ENCODE measurements at places on chromosomes 11 and 22.

DNA sequence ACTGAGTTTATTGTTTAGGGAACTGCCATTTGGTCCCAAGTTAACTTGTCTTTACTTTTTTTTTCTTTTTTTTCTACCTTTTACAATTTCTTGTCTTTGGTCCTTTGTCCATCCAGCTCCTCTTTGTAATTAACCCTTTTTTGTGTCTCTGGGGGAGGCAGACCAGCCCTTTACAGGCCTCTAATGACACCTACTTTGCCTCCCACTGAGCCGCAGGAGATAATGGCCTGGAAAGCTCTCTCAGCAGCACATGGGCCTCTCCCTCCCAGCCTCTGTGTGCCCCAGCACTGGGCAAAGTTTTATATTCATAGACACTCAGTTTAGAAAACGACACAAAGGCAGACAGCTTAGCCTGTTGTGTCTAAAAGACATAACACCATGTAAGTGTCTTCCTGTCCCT, 480.4 kb downstream of the SOX6 start:
- no peak for DNase-seq

DNA sequence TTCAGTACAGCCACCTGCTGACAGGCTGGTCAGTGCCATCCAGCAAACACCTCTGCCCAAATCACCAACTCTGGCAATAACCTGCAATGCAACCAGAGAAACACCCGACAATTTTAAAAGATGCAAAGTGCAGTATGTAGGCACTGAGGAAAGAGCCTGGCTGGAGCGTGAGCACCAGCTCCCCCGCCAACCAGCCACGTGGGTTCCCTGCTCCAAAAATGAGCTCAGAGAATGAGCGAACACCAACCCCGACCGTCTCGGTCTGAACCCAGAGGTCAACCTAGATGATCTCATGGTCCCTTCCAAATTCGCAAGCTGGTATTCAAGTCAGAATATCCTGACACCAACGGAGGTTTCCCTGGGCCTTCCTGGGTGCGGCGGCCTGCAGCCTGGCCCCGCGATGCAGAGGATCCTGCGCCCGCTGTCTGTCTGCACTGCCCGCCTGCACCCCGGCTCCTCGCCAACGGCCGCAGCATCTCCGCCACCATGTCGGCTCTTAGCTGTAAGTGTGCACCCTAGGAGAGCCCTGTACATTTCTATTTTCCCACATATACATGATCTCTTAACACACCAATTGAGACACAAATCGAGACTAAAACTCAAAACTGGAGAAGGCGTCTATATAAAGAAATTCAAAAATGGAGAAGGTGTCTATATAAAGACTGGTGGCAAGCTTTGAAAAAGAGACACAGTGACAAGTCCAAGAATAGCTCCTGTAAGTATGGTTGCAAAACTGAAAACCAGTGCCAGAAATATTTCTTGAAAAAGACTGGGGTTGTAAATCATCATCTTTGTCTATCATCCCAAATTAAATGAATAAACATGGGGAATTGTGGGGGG, 22.8 kb downstream of the TMEM184B start:
- DNase-seq = no peak

DNA sequence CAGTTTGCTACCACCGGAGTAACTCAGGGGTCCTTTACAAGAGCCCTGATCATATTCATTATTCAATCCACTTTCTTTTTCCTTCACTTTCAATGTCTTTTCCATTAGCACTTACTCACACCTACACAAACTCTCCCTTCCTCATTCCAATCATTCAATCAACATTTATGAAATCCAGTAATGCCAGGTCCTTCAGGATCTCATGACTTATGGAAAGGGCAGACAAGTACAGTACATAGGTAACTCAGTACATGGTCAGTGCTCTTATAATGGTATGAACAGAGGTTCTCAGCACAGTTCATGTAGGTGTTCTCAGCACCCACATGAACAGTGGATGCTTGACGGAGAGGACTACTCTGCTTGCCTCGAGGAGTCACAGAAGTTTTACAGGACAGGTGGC, 106.6 kb downstream of the USP35 start:
- no peak for DNase-seq

DNA sequence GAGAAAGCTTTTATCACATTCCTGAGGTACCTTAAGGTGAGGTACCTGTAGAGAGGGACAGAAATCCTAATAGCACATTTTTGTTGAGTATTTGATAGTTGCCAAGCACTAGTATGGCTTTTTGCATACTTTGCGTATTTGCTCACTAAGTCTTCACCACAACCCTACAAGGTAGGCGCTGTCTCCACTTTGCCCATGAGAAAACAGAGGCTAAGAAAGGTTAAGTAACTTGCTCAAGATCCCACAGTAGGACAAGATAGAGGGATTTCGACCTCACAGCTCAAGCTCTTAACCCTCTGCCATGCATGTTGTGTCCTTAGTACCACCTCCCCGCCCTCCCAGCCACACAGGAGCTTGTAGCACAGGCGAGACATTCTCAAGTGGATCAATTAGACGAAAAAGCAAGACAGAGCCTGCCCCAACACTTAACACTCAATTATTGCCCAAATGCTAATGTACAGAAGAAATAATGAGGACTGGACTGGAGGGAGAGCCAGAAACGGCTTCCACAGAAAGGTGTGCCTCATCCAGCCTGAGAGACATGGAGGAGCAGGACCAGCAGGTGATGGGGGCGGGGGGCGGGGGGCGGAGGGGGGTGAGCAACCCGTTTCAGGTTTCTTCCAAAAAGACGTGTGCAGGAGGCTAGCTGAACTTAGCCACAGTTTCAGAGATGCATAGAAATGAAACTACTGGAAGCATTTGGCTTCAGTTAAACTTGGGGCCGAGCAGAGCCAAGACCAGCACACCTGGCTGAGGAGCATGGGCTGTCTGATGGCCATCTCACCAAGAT, 26.7 kb upstream of the CD44 start:
- no peak for DNase-seq

- DNase-seq = no peak
Observed at GRCh38 chr11:57764566-57764965, 3.0 kb downstream of the CTNND1 start.

DNA sequence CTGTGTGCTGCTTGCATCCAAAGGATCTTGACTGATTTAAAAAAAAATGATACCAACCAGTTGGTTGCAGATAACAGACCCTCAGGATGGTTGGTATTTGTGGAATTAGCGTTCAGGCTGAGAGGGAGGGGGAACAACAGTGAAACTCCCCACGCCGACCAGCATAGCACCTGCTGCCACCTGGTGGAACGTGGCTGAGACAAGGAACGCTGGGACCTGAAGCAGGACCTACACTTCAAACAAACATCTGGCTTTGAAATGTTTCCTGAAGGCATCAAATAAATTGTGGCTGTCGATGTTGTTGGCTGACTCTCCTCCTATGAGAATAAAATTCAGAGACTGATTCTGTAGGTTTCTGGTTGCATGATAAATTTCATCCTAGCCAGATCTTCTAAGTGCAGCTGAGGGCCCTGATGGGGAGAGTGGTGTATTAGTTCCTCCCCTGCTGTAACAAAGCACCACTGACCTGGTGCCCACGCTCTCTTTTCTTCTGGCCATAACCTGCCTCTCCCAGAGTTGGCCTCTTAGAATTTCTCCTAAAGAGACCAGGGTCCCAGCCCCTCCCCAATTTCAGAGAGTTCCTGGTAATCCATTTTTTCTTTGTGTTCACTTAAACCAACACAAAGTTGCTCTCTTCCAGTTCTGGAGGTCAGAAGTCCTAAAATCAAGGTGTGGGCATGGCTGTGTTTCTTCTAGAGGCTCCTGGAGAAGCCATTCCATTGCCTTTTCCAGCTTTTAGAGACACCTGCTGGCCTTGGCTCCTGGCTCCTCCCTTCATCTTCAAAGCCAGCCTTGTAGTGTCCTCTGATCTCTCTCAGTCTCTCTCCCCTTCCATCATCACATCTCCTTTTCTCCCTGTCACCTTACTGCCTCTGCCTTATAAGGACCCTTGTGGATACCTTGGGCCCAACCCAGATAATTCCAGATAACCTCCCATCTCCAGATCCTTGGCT, 17.3 kb downstream of the APOL2 start:
- DNase-seq = no peak

- no peak for DNase-seq
Observed at GRCh38 chr11:43925932-43926505, 16.4 kb upstream of the C11orf96 start.

GRCh38 chr11:78930810-78931523, 356.3 kb upstream of the NARS2 start:
- DNase-seq = no peak

DNA sequence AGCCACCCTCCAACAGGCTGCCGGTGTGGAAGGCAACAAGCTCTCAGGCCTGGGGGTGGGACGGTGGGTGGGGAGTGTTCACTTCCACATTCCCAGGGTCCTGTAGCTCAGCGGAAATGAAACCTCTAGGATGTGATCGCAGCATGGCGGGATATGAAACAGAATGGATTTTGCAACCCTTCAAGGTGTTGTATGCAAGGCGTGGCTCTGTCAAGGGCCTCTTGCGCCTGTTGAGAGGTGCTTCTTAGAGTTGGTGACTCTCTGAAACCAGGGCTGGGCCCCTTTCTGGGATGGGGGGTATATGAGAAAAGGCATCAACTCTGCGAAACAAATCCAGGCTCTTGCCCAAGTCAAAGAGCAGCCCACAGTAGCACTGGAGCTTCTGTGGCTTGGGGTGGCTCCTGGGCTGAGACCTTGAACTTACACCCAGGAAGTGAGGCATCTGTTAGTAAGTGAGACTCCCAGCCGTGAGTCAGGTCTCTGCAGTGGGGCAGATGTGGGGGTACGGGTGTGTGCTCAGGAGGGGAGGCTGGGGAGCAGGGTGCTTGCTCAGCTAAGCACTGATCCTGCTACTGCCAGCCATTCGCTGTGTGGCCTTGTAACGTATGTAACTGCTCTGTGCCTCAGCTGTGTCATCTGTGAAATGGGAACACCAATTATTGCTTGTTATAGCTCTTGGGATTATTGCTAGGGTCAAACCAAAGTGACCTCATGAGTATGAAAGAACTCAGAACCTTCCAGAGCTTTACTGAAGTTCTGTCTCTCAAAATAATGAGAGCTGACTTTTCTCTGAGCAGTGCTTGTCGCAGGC, 28.3 kb downstream of the NECTIN1 start:
- no peak for DNase-seq

GRCh38 chr11:15483205-15483604, 368.5 kb downstream of the INSC start:
- no peak for DNase-seq
